ENCODE measurements at places on chromosomes 11 and 22.

- no peak for DNase-seq
Observed at GRCh38 chr11:15744693-15745092, 611.7 kb downstream of the SOX6 start.

DNA sequence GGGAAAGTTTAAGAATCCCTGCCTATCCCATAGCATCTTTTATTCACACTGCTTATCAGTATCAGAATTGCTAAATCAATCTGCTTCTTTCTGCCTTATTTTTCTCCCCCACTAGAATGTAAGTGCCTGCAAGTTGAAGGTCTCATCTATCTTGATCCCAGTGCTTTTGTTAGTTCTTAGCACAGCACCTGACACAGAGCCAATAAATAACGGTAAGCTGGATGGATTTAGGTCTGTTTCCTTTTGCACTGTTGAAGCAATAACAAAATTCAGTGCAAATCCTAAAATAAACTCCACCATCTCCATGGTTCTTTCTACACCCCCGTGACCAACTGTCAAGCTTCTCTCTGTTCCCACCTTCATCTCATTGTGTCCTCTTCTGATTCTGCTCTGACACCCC, 36.7 kb upstream of the CD44 start:
- no peak for DNase-seq

DNA sequence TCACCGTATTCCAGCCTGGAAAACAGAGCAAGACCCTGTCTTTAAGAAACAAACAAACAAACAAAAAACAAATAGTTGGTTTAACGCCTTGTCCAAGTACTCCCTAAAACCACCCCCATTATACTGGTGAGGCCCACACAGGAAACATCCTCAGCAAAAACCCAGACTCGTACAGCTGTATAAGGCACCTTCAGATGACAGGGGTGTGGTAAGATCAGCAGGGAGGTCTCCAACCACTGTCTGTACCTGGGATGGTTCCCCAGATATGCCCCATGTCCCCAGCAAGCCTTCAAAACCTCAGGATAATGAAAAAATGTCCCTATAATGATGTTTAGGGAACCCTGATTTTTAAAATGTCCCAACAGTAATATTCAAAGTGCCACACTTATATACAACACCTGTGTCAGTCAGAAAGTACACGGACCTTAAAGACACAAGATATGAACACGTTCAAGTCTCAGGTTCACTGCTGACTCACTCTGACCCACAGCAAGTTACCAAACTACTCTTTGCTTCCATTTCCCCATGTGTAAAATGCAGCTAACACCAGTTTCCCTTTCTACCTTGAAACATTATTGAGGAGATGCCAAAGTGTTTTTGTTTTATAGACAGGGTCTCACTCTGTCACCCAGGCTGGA, 9.3 kb downstream of the SF3A1 start:
- no peak for DNase-seq

- no peak for DNase-seq
Observed at GRCh38 chr11:22192642-22193347, at the start of gene ANO5. Gene ANO5, plus strand, starts transcription at chr11:22193085. Its CDS starts 408 bp downstream, at chr11:22193493.

GRCh38 chr22:31898926-31899325, 45.4 kb upstream of the YWHAH start:
- no peak for DNase-seq

DNA sequence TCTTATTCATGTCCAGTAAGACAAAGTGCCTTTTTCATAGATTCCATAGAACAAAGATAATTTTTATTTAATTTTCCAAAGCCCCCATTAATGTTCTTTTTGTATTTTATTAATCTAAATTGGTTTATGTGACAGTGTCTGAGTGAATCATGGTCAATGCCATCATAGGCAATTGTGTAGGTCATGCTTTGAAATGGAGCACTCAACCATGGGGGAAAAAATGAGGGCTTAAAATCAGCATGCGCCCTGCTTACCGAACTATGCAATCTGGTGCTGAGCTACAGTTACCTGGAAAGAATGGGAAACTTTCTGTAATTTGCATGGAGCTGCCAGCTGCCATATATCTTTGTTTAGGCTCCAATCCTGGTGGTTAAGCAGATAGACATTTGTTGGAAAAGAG, 28.4 kb upstream of the RAB38 start:
- DNase-seq: no peak

- no peak for DNase-seq
Observed at GRCh38 chr11:124712392-124712791, 27.4 kb upstream of the NRGN start.

DNA sequence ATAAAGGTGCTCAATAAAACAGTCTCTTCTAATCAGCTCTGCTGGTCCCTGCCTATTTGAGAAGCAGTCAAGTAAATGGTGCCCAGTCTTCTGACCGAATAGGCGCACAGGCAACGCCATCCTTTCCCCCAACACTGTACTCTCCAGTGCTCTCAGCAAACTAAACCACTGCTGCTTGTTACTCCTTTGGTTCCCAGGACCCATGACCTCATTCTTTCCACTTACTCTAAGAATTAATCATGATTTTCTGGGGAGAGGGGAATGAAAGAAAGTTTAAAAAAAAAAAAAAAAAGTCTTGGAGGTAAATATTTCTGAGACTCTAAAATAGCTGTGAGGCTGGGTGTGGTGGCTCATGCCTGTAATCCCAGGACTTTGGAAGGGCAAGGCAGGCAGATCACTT, 63.7 kb downstream of the SGSM3 start:
- no peak for DNase-seq

DNA sequence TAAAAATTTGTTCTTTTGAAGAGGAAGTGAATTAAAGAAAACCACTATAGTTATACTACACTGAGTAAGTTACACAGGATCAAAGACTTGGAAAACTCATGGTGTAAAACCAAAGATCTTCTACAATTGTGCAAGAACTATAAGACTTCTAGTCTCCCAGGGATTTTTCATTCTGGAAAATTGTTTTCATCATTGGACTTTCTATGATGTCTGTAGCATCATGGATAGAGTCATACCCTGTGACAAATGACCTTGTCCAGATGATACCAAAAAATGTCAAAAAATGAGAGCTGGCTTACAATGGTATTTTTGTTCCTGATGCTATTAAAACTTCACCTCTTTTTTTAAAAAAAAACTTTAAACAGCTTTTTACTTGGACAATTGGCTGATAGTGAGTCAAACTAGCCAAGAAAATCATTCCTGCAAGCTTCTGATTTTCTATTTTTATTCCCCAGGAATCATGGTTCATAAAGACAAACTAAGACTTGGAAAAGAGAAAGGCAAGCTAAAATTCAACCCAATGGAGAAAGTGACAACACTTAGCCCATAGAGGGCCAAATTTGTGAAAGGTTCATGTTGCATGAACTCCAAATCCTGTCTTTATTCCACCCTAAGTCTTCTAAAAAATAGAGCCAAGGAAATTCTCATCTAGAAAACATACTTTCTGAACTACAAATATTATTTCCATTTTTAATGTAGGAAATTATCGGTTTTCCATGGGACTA, 30.7 kb downstream of the ME3 start:
- no peak for DNase-seq

DNA sequence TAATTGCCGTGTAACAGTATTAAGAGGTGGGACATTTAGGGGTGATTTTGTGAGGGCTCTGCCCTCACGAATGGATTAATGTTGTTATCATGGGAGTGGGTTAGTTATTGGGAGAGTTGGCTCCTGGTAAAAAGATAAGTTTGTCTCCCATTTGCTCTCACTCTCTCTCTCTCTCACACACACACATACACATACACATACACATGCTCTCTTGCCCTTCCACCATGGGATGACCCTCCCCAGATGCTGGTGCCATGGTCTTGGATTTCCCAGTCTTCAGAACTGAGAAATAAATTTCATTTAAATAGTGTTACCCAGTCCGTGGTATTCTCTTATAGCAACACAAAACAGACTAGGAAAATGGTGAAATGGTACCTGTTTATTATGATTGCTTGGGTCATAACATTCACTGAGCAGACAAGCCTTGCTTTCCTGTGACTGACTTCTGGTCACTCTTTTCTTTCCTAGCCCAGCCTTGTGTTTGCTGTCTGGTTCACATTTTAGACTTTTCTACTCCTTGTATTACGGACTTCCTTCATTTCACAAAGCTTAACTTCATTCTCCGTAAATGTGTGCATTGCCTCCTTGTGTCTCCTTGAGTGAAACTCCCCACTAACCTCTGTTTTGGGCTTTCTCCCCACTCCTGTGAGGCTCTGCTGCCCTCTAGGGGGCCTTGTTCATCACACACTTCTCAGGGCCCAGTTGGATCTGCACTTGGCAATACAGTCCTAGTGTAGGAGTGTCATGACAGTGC, 206.5 kb upstream of the CTSC start:
- peak; percentile 51 for DNase-seq

DNA sequence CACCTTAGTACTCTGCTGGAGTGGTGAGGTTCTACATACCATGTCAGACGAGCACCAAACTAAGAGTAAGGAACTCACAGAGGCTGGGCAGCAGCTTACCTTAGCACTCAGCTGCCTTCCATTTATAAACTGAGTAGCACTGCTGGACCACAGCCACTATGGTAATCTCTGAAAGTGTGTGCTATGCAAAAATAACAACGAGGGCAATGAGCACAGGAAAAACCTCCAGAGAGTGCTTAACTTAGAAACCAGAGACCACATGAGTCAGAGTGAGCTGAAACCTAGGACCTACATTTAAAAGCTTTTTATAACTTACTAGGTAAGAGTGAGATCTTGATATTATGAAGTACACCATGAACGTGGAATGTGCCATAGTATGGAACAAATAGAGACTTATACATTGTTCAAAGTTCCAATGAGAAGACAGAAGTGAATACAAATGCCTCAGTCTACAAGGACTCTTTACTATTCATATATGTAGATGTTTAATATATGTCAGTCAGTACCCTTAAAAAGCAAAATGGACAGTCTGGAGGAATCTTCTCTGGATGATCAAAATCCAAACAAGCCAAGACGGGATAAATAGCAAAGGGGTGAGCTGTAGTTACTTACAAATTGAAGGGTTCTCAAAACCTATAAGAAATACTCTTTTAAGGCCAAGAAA, 17.2 kb upstream of the CD59 start:
- DNase-seq: no peak

GRCh38 chr22:46589141-46589748, 30.9 kb upstream of the GRAMD4 start:
- DNase-seq: no peak

DNA sequence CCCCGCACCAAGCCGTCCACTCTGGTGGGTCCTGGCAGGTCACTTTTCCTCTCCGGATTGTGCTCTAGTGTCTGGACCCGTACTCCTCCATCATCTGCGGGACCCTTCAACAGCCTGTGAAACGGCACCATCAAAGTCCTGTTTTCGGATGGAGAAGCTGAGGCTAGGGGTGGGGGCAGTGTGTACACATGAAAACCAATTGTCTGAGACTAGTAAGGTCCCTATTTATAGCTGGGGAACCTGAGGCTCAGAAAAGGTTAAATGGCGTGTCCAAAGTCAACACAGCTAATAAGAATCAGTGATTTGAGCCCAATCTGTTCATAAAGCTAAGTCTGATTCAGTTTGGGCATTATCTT, 668 bp upstream of the LRRC32 start:
- no peak for DNase-seq

DNA sequence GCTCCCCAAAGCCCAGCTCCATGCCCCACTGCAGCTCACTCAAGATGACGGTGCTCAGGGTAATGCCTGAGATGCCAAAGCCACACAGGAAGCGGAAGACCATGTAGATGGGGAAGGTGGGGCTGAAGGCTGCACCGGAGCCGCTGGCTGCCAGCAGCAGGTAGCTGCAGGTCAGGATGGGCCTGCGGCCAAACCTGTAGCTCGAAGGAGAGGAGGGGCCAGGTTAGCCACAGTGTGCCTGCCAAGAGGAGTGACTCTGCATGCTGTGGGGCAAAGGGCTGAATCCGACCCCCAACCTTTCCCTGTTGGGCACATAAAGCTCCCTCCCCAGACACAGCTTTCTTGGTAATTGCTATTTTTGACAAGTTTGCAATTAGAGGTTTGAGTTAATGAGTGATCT, 14.9 kb upstream of the SLC22A6 start:
- DNase-seq: no peak

DNA sequence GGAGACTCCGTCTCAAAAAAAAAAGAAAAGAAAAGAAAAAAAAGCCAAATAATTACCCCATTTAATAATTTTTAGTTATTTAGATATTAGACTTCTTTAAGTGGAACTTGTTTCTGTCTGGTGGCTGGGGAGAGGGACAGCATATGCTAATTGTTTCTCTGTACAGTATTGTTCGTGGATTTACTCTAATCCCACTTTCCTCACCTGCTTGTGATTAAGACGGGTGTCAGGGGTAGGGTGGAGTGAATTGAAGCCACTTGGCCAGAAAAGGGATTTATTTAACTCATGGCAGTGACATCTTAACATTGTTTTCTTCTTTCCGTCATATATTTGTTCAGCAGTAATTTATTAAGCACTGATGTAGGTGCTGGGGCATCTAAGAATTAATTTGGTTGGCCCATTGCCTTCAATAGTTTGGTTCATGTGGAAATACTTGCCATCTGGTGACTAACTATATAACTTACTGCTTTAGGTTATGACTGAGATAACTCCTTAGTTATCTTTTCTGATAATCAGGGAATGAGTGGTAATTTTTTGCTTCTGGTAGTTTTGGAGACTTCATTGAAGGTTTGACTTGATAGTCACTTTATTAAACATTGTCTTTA, 4.6 kb downstream of the TNRC6B start:
- DNase-seq: no peak

DNA sequence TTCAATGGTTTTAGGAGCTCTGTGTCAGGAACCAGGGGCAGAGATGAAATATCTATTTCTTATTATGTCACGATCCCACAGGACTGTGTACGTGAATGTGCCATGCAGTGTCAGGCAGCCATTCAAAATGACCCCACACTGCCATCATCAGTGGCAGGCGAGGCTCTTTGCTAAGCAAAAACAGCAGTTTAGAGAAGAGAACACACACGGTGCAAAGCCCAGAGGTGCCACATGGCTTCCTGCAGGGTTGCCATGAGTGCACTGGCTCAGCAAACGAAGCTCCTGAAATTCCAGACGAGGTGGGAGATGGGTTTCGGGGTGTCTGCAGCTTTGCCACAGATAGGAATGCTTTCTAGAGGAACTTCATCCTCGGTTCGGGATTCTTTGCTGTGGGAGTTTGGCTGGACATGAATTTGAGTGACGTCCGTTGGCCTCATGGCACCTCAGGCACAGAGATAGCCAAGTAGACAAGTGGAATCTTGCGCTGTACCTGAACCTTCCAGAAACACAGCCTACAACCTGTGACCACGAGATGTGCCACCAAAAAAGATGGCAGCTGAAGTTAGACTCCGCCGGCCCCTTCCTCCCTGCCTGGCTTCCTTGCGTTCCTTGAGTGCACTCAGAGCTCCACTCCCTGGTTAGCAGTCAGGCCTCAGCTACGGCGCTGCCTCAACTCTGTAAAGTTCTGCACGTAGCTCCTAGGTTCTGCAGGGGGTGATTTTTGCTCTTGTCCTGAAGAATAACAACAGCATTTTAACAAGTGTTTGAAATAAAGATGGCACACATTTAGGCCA, 7.8 kb upstream of the ZBED4 start:
- DNase-seq: no peak

DNA sequence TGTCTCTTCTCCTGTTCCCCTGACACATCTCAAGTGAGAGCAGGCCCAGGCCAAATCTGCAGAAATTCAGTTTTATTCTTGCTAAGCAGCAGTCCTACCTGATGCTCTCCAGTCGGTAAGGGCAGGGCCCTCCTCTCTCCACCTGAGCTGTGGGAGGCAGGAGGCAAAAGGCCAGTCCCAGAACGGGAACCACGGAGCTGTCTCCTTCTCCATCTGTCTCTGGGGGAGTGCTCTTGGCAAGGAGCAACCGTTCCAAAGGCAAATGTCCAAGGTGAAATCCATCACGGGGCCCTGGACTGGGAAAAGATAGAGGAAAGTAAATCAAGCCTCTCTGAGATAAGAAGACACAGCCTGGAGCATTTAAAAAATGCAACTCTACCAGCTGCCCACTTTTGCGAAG, 65.2 kb upstream of the CDON start:
- no peak for DNase-seq

Data from activated CD4-positive, alpha-beta T cell treated with anti-CD3 and anti-CD28 coated beads, Interleukin-2, amount 50 U/mL, for 24 hours (primary cell).